Activated naive CD4-positive, alpha-beta T cell (primary cell): ENCODE measurements at places on chromosomes 12 and 14.

- DNase-seq, result no peak
Observed at GRCh38 chr12:121214855-121215745, 5.2 kb downstream of the P2RX4 start.

GRCh38 chr12:132640936-132641335 lies 22.4 kb downstream of the P2RX2 start:
- DNase-seq, result no peak

- no peak for DNase-seq
Observed at GRCh38 chr14:96156804-96157760, 47.6 kb upstream of the BDKRB2 start.

DNA sequence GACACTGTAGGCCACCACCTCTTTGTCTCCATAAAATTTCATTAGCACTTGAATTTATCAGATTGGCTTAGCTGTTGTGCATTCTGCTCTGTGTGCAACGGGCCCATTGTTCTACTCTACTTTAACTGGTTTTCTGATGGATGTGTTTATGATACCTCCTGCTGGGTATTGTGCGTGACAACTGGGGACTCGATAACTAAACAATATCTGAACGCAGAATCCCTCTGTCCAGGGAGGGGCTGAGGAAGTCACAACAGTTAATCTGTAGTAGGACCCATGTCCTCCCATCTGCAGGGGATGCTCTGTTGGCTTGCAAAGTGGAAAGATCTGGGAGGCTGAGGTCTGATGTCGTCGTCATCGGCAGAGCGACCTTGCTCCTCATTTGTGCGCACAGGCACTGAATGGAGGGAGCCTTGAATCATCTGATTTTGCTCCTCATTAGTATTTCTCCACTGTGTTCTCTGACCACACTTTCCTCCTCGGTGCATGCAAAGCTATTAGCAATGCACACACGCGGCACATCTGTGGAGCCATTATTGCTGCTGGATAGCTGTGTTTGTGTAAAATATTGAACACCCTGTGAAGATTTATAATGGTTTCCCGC lies 422.5 kb downstream of the NRXN3 start:
- DNase-seq, result no peak

DNA sequence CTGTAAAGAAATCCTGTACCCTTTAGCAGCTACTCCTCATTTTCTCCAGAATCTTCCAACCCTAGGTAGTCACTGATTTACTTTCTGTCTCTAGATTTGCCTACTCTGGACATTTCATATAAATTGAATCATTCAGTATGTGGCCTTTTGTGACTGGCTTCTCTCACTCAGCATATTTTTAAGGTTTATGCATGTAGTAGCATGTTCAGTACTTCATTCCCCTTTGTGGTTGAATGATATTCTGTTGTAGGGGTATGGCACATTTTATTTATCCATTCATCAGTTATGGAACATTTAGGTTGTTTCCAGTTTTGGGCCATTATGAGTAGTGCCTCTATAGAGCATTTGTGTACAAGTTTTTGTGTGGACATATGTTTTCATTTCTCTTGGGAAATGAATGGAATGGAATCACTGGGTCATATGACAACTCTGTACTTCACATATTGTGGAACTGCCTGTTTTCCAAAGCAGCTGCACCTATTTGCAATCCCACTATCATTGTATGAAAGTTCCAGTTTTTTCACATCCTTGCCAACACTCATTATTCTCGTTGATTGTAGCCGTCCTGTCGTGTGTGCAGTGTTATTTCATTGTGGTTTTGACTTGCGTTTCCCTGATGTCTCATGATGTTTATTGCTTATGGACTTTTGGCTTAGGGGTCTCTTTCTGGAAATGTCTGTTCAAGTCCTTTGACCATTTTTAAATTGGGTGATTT lies 57.2 kb downstream of the ATF7IP start:
- no peak for DNase-seq

DNA sequence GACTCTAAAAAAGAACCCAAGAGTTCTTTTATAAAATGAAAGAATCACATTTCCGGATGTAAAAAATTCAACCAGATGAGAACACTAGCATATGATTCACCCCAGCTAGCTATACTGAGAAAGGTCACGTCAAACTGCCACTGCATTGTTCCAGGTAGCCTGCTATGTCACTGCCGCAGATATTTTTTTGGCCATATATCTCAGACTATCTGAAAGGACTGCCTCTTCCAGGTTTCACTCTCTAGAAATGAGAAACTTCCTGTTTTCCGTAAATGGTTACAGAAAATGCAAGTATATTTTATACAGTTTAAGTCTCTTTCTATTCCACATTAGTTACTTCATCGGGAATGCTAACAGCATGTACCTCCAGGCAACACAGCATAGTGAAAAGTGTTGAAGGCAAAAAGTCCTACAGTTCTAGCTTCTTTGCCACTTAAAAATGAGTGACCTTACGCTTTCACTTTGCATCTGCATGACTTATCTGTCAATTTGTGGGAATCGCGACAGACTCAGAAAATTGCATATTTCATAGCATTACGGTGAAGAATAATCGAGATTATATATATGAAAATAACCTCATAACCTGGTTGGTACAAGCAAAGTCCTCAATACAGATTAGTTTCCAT lies 105.2 kb downstream of the MED13L start:
- no peak for DNase-seq

- DNase-seq, result no peak
Observed at GRCh38 chr12:21894792-21895595, 46.2 kb downstream of the ABCC9 start.
